ENCODE measurements at places on chromosomes 1 and 21.
A peak's percentile ranks its signal among the peaks of the same experiment; 100 is the strongest.

GRCh38 chr1:206905295-206906164 lies 8.3 kb downstream of the IL24 start:
- no peak for DNase-seq

- peak; percentile 19 for DNase-seq
Observed at GRCh38 chr1:53315456-53316423, 12.1 kb downstream of the LRP8 start.

GRCh38 chr1:74465193-74465681 lies 47.2 kb downstream of the LRRC53 start:
- no peak for DNase-seq

- no peak for DNase-seq
Observed at GRCh38 chr21:44413566-44414290, 41.6 kb upstream of the LRRC3 start.

GRCh38 chr1:54475946-54476516 lies 69.8 kb upstream of the SSBP3 start:
- no peak for DNase-seq

DNA sequence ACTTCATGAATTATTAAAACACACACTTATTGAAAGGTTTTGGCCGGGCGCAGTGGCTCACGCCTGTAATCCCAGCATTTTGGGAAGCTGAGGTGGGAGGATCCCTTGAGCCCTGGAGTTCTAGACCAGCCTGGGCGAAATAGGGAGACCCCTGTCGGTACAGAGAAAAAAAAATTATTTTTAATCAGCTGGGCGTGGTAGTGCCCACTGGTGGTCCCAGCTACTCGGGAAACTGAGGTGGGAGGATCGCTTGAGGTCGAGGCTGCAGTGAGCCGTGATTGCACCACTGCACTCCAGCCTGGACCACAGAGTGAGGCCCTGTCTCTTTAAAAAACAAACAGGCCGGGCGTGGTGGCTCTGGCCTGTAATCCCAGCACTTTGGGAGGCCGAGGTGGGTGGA lies 1.7 kb downstream of the GABPB2 start:
- DNase-seq: no peak

DNA sequence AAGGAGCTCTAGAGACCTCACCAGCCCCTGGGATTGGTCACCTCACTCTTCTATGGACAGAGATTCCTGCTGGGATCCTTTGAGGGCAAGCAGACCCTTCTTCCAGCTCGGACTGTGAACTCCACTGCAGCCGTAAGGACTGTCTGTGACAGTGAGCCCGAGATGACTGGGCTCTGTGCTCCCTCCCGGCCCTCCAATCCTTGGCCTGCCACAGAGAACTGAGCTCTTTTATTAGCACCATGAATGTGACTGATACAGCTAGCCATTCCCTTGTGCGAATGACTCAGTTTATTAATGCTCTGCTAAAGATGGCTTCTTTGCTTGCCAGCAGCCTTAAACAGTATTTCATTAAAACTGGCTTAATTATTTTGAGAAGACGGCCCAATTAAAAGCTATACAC lies 194.6 kb upstream of the LMO4 start:
- no peak for DNase-seq

DNA sequence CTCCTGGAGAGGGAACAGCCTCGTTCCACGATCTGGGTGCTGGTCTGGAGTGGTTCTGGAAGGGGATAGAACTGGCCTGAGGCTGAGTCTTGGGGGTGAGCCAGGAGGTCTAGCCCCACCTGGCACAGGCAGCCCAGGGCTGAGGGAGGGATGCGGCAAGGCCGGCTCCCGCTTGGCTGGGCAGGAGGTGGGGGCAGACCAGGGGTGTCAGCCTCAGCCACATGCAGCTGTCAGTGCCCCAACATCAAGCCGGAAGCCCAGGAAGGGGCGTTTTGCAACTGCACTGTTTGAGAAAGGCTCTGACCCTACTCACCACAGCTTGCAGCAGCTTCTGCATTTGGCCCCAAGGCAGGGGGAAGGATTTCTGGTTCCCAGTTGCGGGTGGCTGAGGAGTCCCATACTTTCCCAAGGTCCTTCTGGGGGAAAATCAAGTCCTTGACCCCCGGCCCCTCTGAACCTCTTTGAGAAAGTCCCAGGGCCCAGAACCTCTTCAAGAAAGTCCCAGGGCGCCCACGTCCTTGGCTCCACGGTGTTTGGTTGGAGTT lies 2.0 kb downstream of the EFHD2 start:
- no peak for DNase-seq

GRCh38 chr21:43733529-43734071 lies 14.7 kb downstream of the PDXK start:
- DNase-seq: no peak

- no peak for DNase-seq
Observed at GRCh38 chr1:149997585-149998262, 12.8 kb downstream of the OTUD7B start.

- no peak for DNase-seq
Observed at GRCh38 chr1:53601867-53602775, 136.8 kb downstream of the GLIS1 start.

DNA sequence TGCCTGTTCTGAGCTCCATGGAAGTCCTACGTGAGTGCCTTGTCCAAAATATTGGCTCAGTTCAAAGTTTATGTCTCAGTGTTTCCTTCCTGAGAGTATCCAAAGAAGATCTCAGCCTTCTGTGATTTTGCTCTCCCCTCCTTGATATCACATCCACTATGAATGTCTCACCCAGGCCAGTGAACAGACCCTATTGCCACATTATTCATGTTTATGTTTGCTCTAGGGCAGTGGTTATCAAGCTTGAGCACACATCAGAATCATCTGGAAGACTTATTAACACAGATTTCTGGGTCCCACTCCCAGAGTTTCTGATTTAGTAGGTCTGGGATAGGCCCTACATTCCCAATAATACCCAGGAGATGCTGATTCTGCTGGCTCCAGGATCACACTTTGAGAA lies 145.0 kb upstream of the FGGY start:
- no peak for DNase-seq

DNA sequence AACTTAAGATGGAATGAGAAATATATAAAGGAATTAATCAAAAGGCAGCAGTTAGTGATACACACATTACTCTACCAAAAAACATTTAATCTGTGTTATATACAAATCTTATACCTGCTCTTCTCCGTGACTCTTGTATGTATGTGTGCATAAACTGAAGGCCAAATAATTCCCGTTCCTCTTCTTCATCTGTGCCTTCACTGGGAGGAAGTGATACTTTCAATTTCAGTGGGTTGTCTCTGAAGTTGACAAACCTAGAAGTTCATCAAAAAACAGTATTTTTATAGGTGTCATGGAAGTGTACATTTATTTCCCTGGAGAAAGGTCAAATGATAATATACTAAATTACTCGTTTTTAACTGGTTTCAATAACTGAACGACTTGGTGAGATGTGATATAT lies 19.3 kb downstream of the TRMT13 start:
- DNase-seq: no peak

- DNase-seq: no peak
Observed at GRCh38 chr1:117030271-117030877, 28.8 kb downstream of the CD101 start.

GRCh38 chr1:27416387-27417111 lies 24.1 kb downstream of the GPR3 start:
- DNase-seq: peak; percentile 57

Data from NCI-H2081 (cell line).